ENCODE measurements at places on chromosomes 2 and 18.

- DNase-seq = no peak
Observed at GRCh38 chr2:239197146-239197545, 203.7 kb downstream of the HDAC4 start.

DNA sequence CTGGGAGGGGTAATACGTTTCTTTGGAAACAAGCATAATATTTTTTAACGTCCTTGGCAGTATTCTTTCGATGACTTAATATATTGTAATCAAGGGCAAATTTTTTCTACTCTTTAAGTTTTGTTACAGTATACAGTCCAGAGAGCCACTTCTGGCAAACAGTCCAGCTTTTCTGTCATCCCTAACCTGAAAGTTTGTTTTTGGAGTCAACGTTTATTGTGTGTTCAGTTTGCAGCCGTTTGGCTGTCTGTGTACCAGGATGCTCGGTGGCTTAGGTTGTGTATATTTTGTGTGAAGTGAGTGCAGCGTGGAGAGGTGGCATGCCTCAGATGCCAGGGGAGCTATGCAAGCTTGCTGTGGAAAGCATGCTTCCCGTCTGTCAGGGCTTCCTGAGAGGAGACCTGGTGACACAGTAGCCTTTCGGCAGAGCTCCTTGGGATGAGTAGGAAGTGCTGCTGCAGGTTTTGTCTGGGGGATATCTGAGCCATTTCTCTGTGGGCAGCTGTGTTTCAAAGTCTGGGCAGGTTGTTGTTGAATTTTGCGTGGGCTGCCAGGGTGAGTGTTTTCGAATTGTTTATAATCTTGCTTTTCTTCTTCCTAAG lies 14.7 kb downstream of the MAP3K20 start:
- DNase-seq = no peak

DNA sequence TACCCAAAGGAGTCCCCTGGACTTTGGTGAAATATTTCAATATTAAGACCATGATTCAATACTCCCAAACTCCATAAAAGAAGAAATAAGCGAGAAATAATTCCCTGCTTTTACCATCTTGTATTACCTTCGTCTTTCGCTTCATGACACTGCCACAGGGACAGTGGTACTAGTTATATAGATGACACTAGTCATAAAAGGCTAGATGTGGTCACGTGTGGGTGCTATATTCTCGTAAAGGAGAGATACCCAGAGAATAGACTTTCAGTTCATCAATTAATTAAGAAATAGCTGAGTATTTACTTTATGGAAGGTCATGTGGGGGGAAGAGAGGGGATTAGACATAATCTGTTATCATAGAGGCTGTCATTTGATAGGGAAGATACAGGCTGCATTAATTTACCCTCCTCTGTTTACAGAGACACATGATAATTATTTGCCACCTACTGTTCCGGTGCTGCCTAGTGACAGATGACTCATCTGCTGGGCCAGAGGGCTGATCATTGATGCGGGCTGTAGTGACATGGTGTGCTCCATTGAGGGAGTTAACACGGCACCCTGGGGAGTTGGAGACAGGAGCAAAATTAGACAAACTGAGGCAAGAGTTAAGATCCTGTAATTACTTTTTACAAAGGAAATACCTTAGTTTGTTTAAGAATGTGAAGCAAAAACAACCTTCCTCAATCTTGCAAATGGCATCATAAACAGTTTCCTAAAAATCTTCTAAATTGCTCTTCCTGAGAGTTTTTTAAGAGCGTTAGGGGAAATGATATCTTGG lies 78.2 kb upstream of the ITGB6 start:
- no peak for DNase-seq

- DNase-seq = no peak
Observed at GRCh38 chr2:43576981-43577892, 18.6 kb downstream of the THADA start.

- DNase-seq = no peak
Observed at GRCh38 chr2:158519481-158519880, 62.7 kb downstream of the PKP4 start.

DNA sequence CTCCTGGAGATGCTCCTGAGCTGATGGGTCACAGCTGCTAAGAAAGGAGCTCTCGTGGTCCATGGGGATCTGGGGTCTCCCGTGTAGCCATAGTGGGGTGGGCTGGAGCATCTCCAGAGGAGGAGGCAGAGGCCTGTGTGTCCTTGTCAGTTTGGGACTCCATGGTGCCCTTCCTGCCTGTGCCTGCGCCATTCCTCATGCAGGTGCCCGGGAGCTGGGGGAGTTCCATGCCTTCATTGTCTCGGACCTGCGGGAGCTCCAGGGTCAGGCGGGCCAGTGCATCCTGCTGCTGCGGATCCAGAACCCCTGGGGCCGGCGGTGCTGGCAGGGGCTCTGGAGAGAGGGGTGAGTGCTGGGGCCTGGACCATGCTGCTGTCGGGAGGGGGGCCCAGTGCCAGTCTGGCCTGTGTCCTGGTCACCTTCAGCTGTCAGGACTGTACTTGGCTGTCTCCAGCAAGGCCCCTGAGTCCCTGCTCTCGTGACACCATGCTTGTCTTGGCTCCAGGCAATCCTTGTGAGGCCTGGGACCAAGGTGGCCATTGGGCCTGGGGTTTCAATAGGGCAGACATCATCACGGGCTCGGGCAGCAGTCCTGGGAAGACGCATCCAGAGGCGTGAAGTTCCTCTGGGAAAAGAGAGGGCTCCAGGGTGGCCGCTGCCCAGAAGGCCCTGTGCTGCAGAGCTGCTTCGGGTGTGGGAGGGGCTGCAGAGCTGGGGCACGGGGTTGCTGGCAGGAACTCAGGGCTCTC lies 7.3 kb downstream of the CAPN10 start:
- DNase-seq = no peak

- no peak for DNase-seq
Observed at GRCh38 chr2:111707700-111708099, 176.3 kb downstream of the ANAPC1 start.

DNA sequence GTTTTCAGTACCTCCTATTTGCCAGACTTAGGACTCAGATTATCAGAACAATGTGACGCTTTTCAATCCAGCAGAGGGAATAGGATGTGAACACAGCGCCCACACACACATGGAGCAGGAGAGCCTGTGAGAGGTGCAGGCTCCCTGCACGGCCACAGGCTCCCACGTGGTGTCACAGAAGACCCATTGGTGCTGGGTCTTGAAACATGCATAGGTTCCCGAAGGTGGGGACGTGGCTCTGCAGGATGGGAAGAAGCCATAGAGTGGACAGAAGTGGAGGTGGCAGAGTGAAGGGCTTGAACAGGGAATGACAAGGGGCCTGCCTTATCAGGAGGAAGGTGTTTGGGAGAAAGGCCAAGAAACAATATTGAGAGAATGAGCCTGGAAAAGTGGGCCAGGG lies 78.5 kb upstream of the BCL2L11 start:
- no peak for DNase-seq

DNA sequence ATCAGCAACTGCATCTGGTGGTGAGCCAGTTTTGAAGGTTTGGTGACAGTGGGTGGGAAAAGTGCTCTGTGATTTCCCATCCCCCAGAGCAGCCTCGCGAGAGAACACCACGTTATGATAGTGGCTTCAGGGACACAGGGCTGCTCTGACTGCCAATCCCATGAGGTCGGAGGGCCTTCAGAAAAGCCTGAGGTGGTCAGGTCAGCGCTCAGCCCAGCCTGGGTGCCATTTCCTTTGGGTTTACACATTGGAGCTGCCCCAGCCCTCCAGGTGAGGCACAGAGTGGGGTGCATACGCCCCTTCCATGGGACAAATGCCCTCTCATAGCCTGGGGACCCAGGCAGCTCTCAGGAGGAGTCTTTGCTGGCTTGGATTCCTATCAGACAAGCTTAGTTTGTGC lies 126.8 kb downstream of the KCTD1 start:
- DNase-seq = no peak

DNA sequence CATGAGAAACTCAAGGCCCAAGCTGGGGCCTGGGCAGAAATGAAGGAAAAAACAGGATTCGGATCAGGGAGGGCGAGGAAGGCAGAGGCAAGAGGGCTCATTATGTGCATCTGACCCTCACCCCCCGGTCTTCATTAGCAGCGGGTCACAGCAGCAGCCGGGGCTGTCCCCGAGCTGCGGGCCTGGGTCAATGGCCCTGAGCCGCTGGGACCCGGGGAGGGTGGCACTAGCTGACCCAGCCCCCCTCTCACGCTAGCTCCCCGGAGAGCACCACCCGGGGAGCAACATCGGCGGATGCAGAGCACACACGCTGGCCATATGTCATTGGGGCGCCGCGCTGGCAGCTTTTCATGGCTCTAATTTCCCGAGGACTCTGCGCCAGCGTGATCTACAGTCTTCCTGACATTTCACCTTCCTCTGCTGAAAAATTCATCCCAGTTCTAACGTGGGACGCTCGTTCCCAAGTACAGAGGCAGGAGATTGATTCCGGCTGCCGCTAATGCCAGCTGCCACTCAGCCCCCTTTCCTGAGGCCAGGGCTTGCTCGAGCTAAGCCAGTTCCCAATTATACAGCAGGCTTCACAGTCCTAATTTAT lies 63.7 kb downstream of the EIPR1 start:
- no peak for DNase-seq

- DNase-seq = no peak
Observed at GRCh38 chr18:56975276-56975675, 171.6 kb upstream of the BOD1L2 start.

DNA sequence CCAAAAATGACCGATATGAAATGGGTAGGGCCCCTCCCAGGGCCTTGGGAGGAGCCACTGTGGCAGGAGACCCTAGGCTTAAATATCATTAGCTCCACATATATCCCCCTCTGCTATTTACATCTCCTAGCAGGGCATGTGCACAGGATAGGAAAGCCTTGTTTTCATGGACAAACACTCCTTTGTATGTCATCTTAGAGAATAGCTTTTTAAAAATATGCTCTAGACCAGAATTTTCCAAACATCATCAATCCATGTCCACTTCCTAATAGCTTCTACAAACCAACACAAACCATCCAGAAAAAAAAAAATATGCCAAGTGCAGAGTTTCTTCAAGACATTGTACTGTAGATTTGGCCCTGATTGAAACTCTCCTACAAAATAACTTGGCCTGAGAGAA lies 10.8 kb downstream of the DAPL1 start:
- no peak for DNase-seq

DNA sequence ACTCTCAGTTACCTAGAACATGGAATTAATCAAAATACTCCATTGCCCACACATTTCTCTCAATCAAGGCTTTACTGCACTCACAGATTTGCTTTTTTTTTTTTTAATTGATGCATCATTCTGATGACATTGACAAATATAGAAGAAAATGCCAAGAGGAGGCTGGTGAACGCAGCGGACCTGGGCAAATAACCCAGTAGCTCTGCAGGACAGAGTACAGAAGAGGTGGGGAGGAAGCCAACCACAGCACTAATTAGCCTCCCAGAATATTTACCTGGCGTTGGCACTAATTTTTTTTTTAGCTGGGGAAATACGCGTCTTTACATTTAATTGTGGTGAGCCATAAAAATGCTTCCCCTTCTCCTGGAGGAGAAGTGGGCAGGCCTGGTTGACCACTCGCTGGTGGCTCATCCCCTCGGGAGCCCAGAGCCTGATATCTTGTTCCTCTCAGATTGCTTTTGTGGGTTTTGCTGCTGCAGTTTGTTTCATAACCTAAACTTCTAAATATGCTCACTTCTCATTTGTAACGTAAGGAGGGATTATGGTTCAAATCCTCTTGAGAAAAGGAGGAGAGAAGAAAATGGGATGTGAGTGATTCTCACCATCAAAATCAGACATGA lies 165.8 kb upstream of the EPB41L3 start:
- DNase-seq = no peak
